Posterior vena cava (tissue), 2 donors: ENCODE measurements at places on chromosomes 11 and 22. TPM values are rescaled to one million over a fixed set of nuclear protein-coding genes. Genes with fewer than 3 reads are reported as not detected.

DNA sequence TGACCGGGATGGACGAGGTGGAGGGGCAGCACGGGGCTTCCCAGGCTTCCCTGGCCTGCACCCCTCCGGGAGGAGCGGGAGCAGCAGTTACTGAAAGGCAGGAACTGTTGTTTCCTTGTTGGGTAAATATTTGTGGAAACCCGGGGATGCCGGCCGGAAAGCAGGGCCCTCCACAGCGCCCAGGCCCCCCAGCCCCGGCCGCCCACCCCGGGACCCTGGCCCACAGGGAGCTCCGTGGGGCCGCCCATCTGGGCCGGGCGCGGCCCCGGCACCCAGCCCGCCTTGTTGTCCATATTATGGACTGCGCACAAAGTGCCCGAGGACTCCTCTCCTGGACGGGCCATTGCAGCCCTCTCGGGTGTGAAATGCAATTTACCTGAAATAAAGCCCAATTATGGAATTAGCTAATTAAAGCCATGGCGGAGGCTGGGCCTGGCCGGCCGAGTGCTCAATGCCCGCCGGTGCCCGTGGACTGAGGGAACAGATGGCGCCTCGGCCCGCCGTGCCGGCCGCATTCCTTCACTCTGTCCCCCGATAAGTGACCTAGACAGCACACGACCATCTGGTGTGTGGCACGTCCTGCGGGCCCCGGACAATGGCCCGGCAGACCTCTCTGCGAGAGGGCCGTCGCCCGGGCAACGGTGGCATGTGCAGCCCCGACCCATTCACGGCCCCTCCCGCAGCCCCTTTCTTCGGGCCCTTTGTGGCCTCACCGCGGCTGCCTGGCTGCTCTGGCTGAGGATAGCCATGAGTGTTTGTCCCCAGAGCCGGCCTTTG lies 35.4 kb downstream of the CDKN1C start:
- DNase-seq = no peak

The SYT12 gene
- total RNA-seq = 0.67 TPM

The TRIM49D1 gene
- total RNA-seq = not detected

The TMEM126B gene
- 55.1 TPM for total RNA-seq
